Right ventricle myocardium superior (tissue), 1 donor: ENCODE measurements at places on chromosomes 12 and 14. TPM values are rescaled to one million over a fixed set of nuclear protein-coding genes. Genes with fewer than 3 reads are reported as not detected.

GRCh38 chr14:98579140-98579539 lies 692.9 kb downstream of the BCL11B start:
- DNase-seq = no peak

- no peak for DNase-seq
These were observed 634.9 kb downstream of the DIO2 start for GRCh38 chr14:79576424-79576823.

- DNase-seq = peak; percentile 47
These were observed 24.8 kb downstream of the KLRK1 start for GRCh38 chr12:10364815-10365622.

DNA sequence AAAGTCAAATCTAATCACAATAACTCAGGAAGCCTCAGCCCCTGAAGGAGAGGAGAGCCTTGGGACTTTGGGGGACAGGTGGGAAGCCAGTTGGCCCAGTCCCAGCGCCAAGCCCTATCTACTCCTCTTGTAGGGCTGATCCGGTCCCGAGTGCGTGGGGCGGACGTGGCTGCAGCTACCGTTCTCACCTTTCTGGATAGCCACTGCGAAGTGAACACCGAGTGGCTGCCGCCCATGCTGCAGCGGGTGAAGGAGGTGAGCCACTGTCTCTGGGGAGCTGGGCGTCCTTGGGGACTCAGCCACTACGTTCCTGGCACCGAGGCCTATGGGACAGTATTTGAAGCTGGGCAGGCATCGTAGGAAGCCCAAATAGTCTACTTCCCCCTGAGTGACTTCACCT lies 68.4 kb downstream of the GALNT16 start:
- no peak for DNase-seq

- no peak for DNase-seq
These were observed 810 bp downstream of the MARCHF9 start for GRCh38 chr12:57755454-57756372.

The KRT8 gene
- 104 TPM for total RNA-seq

The IRAK4 gene
- 5.3 TPM for total RNA-seq

The CELA1 gene
- not detected for total RNA-seq
